ENCODE measurements at places on chromosomes 16 and 17.

DNA sequence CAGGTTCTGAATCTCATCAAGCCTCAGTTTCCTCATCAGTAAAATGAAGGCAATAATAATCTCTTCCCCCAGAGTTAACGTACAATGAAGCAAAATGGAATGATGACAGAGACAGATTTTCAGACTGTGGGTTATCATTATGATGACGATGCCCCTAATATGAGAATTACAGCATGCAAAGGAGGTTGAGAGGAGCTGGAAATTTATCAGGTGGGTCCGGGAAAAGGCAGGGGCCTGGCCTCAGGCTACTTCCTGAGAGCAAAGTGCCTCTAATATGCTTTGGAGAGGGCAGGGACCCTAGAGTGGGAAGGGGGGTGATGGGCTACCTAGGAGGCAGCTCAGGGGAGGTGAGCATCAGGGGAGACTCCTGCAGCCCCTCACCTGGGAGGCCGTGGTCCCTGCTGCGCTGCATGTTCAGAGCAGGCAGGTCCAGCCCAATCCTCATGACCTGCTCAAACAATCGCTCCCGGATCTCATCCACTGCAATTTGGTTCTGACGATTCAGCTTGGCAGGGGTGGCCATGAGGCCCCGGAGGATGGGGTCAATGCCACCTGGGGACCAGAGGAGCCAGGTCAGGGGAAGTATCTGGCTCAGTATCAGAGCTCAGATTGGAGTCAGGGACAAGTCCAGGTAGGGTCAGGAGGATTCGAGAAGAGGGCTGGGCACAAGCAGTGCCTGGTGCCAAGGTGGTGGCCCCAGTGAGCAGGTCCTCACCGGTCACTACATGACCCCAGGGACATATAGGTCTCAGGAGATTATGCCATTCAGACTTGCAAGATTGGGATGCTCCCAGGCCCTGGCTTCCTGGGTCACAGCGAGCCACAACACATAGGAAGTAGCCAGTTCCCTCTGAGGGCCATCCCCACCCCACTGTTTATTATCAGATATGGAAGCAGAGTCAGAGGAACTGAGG is 8.1 kb downstream of the MPO start:
- no peak for DNase-seq

DNA sequence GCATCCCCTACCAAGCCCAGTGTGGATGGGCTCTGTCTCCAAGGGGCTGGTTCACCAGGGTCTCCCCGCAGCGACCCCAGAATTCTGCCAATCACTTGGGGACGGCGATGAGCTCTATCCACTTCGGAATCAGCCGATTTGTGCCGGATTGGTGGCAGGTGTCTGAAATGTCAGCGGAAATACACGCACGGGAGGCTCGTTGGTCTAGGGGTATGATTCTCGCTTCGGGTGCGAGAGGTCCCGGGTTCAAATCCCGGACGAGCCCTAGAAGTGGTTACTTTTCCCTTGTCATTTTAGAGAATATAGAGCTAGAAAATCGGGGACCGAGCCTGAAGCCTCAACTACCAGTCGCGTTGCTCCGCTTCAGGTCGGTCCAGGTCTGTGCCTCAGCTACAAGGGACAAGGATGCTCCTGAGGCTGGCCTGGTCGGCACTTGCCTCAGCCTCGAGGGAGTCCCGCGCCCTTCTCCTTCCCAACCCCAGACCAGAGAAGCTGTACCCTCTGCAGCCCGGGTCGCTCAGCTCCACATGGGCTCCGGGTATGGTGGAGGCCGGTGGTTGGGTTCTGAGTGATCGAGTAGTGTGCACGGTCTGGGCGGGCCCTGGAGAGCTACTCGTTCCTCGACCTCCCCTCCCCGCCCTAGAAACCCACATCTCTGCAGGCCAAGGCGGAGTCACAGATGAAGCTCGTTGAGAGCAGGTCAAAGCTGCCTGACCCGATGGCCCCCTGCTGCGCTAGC is 16.0 kb upstream of the OR1F1 start:
- peak; percentile 68 for DNase-seq

- no peak for DNase-seq
Observed at GRCh38 chr17:13263746-13264145, 245.9 kb upstream of the ELAC2 start.

- DNase-seq: no peak
Observed at GRCh38 chr16:87933140-87933495, 3.2 kb downstream of the CA5A start.

DNA sequence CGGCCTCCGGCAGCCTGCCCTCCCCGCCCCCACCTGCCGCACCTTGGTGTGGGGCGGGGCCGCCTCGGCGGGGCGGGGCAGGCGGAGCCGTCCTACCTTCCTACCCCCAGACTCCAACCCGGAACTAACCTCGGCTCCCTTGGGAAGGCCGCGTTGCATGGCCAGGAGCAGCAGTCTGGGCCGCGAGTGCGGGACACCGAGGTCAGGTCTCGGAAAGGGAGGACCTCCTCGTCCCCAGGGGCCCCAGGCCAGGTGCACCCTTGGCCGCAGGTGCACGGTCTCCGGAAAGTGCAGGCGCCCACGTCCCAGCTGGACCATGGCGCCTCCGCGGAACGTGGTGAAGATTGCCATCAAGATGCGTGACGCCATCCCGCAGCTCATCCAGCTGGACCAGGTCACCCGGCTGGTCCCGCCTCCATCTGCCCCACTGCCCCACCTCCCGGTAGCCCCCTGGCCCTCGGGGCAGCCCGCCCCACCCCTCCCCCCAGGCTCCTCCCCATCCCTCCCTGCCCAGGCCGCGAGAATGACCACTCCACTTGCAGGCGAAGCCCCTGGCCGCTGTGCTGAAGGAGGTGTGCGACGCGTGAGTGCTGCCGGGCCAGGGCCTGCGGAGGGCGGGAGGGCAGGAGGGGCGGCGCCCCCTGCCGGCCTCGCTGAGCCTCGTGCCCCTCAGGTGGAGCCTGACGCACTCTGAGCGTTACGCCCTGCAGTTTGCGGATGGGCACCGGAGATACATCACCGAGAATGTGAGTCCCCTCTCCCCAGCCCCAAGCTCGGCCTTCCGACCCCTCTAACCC is at the start of gene ELMO3:
ELMO3 (plus strand) TSS at position 121 of the 797 bp plus-strand sequence; CDS start at position 317, 196 bp downstream.
- no peak for DNase-seq

DNA sequence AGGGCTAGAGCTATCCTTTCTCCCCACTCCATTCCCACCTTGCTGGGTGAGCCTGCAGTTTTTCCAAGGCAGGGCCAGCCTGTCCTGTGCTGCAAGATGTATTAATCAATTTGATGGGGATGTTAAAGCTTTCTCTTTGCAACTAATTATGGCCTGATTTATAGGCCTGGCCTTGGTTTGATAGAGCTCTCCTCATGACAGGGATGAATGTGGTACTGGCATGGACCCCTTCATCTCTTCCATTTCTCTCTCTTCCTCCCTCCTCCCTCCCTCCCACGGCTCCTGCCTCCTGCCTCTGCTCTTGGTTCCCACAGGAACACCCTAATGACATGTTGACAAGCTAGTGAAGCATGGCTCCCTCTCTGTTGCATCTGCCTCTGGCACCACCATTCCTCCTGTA is 47.2 kb upstream of the SKAP1 start:
- no peak for DNase-seq

DNA sequence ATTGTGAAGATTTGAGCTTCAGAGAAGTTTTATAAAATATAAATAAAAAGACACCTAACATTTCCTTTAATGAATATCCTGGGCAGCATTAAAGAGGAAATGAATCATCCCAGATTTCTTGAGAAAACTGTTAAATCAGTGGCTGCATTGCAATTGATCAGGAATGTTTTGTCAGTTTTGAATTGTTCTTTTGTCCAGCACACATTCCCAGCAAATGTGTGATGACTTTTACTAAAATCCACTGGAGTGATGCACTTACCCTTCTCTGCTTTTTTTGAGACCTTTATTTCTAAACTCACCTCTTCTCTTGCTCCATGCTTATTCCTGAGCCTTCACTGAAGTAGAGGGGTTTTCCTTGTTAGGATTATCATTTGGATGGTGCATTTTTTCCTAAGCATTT is 1307.2 kb downstream of the CDH8 start:
- no peak for DNase-seq

DNA sequence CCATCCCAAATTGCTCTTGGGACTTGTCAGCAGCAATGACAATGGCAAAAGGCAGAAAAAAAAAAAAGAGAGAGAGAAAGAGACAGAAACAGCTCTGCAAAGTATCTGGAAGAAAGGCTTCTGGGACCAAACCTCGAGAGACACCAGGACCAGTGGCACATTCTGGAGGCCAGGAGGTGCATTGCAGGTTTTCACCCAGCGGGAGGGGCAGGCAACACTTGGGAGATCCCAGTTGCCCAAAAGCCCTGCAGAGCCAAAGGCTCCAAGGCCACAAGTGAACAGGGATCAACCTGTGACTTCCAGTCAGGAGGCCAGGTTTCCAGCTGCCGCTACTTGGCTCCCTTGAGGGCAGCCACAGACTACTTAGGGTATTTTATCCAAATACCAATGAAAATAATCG is 110.8 kb upstream of the CDH5 start:
- no peak for DNase-seq

DNA sequence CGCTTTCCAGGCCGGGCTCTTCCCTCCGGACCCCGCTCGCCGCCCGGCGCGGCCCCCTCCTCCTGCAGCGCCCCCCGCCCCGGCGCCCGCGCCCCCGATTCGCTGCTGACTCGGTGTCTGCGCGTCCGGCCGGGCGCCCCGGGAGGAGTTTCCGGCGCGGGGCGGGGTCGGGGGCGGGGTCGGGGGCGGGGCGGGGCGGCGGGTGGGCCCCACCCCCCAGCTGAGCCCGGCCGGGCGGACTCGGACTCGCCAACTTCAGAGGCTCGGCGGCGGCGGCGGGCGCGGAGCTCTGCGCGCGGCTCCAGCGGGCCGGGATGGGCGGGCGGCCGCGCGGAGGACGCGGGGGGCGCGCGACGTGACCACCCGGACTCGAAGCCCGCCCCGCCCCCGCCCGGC is at the start of gene METRNL:
METRNL (plus strand) TSS at position 258 of the 396 bp plus-strand sequence. CDS start 207 bp downstream, outside the sequence.
- DNase-seq: peak; percentile 45

GRCh38 chr17:5019475-5019956 is 15.7 kb downstream of the SLC52A1 start:
- no peak for DNase-seq

DNA sequence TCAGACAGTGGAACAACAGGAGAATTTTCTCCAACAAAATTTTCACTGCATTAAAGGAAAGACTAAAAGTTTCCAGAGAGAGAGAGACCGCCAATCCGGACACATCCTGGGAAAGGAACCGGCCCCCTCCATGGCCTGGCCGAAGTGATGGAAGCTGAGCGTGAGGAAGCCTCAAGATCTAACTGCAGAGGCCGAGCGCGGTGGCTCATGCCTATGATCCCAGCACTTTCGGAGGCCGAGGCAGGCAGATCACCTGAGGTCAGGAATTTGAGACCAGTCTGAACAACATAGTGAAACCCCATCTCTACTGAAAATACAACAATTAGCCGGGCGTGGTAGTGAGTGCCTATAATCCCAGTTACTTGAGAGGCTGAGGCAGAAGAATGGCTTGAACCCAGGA is 3.9 kb downstream of the CTRB2 start:
- DNase-seq: no peak

- no peak for DNase-seq
Observed at GRCh38 chr17:82691714-82692113, 6.8 kb downstream of the RAB40B start.

DNA sequence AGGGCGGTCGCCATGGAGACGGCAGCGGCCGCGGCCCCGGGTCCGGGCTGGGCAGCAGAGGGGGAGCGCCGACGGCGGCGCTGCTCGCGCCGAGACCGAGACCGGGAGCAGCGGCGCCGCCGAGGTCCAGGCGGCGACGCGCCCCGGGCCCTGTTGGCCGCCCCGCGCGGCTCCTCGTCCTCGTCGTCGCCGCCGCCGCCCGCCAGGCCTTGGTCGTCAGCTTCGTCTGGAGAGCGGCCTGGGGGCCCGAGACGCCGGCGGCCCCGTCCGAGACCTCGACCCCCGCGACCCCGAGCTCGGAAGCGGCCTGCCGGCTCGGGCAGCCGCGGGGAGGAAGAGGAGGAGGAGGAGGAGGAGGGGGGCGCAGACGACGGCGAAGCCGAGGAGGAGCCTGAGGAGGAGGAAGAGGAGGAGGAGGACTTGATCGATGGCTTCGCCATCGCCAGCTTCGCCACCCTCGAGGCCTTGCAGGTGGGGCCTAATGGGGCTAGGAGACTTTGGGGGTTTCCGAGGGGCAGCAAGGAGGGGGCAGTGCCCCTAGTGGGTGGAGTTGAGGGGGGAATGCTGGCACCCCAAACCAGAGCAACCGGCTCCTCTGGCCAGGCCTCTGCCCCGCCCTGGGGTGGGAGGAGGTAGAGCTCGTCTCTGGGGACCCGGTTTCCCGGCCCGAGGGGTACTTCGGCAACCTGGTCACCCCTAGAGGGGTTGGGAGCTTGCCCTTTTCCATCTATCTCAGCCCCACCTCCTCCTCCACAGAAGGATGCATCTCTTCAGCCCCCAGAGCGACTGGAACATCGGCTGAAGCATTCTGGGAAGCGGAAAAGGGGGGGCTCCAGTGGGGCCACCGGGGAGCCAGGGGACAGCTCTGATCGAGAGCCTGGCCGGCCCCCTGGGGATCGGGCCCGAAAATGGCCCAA is 1.5 kb downstream of the FBRS start:
- peak; percentile 28 for DNase-seq

DNA sequence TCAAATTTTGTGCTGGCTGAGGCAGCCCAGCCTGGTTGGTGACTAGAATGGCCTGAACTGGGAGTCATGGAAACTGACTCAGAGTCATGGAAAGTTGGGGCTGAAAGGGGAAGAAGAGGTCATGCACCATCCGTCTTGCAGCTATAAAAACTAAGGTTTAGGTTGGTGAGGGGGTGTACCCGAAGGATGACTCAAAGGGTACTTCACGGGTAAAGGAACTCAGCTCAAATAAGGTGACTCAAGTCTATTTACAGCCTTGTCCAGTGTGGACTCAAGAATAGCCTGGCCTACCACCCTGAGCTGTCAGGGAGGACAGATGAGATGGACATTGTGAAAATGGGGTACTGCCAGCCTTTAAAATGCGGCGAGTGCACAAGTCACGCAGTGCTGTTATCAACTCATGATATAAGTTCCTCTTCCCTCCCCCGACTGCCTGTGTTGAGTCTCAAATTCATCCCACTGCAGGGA is 18.6 kb downstream of the CD300LB start:
- peak; percentile 65 for DNase-seq

DNA sequence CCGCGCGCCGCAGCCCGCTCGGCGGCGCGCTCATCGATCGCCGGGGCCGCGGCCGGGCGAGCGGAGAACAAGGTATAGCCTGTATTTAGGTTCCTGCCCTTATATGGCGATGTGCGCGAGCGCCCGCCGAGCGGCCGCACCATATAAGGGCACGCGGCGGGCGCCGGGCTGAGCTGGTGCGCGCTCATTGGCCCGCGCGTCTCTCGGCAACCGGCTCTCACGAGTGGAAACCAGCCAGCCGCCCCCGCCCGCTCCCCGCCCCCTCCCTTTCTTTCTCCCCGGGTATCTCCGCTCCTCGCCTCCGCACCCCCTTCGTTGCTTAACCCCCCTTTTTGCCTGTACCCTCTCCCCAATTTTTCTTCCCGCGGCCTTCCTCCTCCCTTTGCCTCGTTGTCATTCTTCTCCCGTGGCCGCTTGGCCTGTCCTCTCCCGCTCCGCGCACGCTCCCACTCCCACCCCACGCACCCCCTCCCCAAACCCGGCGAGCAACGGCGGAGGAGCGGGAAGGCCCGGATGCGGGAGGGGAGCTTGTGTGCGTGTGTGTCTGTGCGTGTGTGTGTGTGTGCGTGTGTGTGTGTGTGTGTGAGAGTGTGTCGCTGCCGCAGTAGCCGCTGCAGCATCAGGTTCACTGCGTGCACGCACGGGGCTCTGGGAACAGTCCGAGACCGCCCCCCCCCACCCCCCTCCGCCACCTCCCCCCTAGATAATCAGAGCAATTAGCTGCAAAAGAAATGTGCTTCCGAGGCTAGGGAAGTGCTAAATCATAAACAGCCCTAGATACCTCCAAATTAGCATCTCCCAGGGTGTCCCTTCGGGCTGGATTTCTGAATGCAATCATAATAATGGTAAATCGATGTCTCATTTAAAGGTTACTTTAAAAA is 13.5 kb upstream of the CBX8 start:
- DNase-seq: peak; percentile 68

Data from stimulated activated CD4-positive, alpha-beta T cell treated with anti-CD3 and anti-CD28 coated beads, Interleukin-12 subunit alpha, Interleukin-12 subunit beta, amount 100 ng/mL, for 48 hours (primary cell).